ENCODE measurements at places on chromosomes 11 and 22. TPM values are rescaled to one million over a fixed set of nuclear protein-coding genes. Genes with fewer than 3 reads are reported as not detected.

DNA sequence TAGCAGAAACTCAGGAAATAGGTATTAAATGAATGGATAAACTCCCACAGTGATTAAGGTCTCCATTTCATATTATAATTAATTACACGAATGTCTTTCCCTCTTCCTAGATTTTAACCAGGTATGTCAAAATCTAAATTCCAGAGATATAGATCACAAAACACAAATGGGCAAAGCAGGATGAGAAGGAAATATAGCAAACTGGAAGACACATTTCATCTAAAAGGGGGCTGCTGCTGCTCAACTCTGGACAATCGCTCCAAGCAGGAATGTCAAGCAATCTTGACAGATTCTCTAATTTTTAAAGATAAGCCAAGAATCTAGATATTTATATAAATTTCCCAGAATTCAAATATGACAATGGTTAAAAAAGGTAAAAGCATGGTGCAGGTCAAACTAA lies 554.2 kb upstream of the CCDC90B start:
- no peaks in the 10 kb centered on the region for H3K27me3 ChIP-seq
- no peak overlapping the region for H3K27ac ChIP-seq
- H3K36me3 ChIP-seq: no peaks in the 10 kb centered on the region
- DNase-seq: no peak
- no peak overlapping the region for H3K4me3 ChIP-seq

GRCh38 chr22:24389680-24390079 lies 37.7 kb upstream of the ADORA2A start:
- peaks cover 4% of the 10 kb centered on the region for H3K36me3 ChIP-seq
- H3K4me1 ChIP-seq: peaks cover 45% of the 10 kb centered on the region
- H3K27me3 ChIP-seq: no peaks in the 10 kb centered on the region

Gene GSC2
- total RNA-seq: not detected

- no peak overlapping the region for H3K27ac ChIP-seq
- H3K4me1 ChIP-seq: no peaks in the 10 kb centered on the region
- no peak for DNase-seq
- no peak overlapping the region for H3K4me3 ChIP-seq
Observed at GRCh38 chr11:35717043-35717442, 54.5 kb downstream of the TRIM44 start.

Gene SMIM35
- total RNA-seq: not detected
